Left renal cortex interstitium (tissue), 4 donors: ENCODE measurements at places on chromosomes 1 and 21.

DNA sequence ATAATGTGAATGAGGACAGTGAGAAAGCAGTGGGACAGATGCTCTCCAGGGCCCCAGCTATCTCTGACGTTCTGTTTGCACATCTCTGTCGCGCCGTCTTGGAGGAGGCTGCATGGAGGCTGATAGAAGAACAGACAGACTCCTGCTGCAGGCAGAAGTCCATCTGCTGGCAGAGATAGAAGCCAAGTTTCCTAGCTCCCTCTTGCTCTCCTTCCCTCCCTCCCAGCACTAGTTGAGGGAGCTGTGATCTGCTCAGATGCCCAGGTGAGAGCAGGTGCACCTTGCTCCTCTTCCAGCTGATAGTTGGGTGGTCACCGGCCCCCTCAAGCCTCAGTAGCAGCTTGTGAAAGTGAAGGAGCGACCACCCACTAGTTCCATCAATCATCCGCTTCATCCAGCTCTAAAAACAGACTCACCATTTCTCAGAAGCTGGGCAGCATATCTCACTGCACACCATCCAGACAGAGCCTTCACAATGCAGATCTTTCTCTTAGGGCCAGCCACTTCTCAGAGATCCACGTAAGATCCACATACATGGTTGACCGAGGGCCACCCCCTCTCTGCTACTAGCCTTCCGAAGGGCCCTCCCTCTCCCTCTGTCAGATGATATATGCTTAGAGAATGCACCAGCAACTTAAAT lies 12.9 kb downstream of the LRRN2 start:
- no peak for DNase-seq

DNA sequence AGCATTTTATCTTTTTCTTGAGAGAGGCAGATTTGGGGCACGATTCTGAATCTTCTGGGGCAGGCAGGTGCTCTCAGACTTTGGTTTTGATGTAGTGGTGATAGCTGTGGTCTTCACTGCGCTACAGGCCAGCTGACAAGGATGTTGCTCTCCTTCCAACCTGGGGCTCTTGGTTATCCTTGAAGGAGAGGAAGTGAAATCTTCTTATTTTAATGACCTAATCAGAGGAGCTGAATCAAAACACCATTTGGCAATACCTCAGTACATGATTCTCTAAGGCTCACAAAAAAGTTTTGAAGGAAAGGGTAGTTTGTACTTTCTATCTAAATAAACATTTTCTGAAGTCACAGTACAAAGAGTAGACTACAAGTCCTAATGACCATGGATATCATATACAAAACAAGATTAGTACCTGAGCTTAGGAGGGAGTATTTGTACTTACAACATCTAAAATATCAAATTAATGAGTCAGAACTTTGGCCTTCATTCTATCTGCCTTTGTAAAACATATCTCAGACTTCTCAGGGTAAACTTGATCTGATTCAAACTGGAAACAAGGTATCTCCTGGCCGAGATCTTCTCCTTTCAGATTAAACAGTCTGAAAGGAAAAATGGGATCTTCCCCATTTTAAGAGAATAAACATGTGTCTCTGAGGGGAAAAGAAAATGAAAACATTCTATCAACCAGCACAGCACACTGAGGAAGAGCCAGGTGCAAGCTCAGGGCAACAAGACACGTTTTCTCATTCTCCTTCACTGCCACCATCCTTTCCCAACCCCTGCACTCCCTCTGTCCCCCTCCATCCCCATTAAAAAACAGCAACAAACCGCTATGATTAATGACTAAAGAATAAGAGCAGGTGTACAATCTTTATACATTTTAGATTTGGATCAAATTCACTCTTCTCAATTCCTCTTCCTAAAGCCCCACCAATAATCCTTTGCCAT lies 69.2 kb downstream of the SH3GLB1 start:
- DNase-seq: no peak

DNA sequence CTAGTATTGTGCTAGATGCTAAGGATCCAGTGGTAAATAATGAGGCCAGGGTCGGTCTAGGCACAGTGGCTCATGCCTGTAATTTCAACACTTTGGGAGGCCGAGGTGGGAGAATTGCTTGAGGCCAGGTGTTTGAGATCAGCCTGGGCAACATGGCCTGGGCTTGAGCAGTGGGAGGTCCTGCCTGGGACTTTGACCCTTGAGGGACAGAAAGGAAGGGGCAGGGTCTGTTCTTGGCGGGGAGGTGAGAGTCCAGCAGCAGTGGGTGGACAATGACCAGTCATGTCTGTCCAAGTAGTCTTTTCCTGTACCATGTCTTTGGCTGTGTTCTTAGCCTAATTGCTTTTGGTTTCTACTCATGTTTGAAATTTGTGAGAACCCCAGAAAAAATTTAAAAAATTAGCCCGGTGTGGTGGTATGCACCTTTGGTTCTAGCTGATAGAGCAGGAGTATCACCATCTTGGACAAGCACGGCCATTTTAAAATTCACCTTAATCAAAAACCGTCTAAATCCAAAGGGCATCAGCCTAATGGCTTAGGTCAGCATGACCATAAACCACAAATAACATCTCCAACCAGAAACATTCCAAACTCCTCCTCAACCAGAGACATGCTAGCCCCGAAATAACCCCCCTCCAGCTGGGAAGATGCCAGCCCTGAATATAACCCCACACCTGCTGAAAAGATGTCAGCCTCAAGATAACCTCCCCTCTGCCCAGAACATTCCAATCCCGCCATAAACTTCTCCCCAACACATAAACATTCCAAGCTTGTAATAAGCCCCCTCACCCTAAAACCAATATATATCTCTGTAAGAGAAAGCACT lies 6.8 kb upstream of the AK2 start:
- DNase-seq: no peak

DNA sequence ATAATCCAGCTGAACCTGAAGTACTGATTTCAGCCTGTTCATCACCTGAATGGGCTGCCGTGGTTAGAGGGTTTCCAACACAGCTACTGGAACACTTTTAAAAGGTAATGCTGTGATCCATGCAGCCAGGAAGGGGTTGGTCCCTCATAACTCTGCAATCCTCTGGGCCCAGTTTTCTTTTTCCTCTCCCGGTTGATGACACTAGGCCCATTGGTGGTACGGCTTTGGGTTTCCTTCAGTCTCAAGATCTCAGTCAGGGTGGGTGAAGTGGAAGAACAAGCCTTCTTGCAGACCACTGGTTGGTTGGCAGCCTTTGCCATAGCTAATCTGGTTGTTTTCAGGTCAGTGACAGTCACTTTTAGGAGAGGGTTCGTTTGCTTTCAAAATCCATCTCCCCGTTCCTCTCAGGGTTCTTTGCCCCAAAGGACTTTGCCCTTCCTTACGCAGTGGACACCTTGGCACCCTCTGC lies 502 bp upstream of the SLC35A3 start:
- no peak for DNase-seq

DNA sequence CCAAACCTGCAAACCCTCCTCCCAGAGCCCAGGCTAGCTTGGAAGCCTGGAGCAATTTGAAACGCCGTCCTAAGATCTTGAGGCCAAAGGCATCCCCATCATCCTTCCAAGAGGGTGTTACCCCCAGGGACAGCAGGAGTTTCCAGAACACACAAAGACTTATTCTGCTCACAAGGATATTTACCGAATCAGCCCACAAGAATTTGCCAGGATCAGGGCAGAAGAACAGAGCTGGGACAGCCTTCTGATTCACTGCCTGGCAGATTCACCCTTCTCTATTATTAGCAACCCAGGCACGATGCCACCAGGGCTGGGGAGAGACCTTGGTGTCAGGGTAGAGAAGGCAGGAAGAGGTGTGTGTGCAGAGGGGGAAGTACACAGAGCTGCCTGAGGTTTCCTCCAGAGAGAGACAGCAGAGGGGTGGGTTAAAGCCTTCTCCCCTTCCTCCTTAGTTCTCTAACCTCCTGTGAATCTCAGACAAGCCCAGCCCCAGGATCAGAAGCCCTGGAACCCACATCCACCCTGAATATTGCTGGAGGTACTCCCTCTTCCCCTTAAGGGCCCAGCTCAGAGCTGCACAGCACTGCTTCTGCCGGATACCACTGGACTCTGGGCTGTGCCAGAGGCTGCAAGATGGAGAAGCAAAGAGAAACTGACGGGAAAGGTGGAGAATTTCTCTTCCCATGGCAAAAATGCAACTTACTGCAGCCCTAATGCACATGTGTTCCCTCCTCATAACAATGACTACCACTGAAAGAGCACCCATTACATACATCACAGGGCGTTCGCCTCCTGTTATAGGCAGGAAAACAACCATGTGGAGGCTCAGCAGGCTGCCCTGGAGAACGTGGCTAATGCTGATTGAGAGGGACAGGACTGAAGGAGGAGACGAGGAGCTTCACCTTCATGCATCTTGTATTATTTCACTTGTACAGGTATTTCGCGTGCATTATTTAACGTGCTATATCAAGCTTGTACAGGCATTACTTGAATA lies 61.8 kb downstream of the ITPKB start:
- DNase-seq: no peak

GRCh38 chr1:71463144-71463543 lies 382.3 kb upstream of the ZRANB2 start:
- DNase-seq: no peak

DNA sequence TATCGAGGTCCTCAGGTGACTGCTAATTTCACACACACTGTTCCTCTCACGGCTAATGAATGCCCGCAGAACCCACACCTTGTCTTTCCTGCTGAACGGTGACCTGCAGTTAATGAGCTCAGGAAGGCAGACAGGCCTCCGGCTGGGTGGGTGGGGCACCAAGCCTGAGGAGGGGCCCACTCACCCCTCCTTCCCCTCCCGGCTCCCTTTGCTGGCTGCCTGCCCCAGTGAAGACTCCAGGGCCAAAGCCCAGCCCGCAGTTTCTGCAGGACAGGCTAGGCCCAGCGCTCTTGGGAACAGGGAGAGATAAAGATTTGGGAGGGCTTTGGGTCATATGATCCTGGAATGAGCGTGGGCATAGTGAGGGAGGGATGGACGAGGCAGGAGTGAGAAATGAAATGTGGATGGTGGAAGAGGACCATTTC lies 26.4 kb downstream of the FOXO6 start:
- peak; percentile 86 for DNase-seq

GRCh38 chr1:1627829-1628753 lies 3.9 kb upstream of the MMP23B start:
- no peak for DNase-seq

GRCh38 chr1:47823040-47823808 lies 174.0 kb downstream of the TRABD2B start:
- no peak for DNase-seq

DNA sequence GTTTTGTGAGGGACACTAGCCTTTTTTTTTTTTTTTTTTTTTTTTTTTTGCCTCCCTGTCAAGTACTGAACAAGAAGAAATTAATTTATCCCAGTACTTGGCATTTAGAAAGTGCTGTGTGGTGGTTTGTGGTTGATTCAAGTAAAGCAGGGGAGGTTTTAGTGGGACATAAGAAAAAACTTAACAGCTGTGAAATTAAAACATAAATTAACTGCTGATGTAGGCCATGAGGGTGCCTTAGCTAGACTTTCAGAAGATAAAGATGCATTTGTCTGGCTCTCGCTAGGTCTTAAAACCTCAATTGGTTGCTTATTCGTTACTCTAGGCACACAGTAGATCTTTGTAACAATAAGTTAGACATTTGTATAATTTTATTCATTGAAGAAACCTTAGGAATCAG lies 52.3 kb downstream of the SPATA46 start:
- no peak for DNase-seq
